ENCODE measurements at places on chromosomes 1 and 21. TPM values are rescaled to one million over a fixed set of nuclear protein-coding genes. Genes with fewer than 3 reads are reported as not detected.

Gene AUNIP
- total RNA-seq = 2.8 TPM

Gene CD48
- total RNA-seq = 9.2 TPM

Gene FHL3
- total RNA-seq = 0.58 TPM

Gene AMY1B
- not detected for total RNA-seq

Gene MRPS6
- total RNA-seq = 59.8 TPM

Gene LHX8
- not detected for total RNA-seq

Gene BATF3
- total RNA-seq = 1.1 TPM

Gene HHAT
- total RNA-seq = 2.9 TPM

Gene RO60
- 50.9 TPM for total RNA-seq

Gene PLPPR5
- total RNA-seq = 2.0 TPM

GRCh38 chr1:4964634-4965345 is 310.4 kb downstream of the AJAP1 start:
- DNase-seq = no peak
- H3K4me1 ChIP-seq = no peaks in the 10 kb centered on the region
- no peaks in the 10 kb centered on the region for H3K27me3 ChIP-seq
- no peak overlapping the region for H3K4me3 ChIP-seq

- DNase-seq = peak; percentile 71
- no peaks in the 10 kb centered on the region for H3K27me3 ChIP-seq
- H3K4me3 ChIP-seq = peak overlapping the region; percentile 53
- peak overlapping the region; percentile 81 for H3K27ac ChIP-seq
- H3K4me1 ChIP-seq = peaks cover 58% of the 10 kb centered on the region
Observed at GRCh38 chr1:64505944-64506655, 36.2 kb downstream of the CACHD1 start.

- no peak overlapping the region for H3K27ac ChIP-seq
- peaks cover 10% of the 10 kb centered on the region for H3K36me3 ChIP-seq
- no peak for DNase-seq
- H3K4me1 ChIP-seq = no peaks in the 10 kb centered on the region
- no peak overlapping the region for H3K4me3 ChIP-seq
- H3K27me3 ChIP-seq = no peaks in the 10 kb centered on the region
Observed at GRCh38 chr1:151773702-151774101, 10.4 kb upstream of the MRPL9 start.

DNA sequence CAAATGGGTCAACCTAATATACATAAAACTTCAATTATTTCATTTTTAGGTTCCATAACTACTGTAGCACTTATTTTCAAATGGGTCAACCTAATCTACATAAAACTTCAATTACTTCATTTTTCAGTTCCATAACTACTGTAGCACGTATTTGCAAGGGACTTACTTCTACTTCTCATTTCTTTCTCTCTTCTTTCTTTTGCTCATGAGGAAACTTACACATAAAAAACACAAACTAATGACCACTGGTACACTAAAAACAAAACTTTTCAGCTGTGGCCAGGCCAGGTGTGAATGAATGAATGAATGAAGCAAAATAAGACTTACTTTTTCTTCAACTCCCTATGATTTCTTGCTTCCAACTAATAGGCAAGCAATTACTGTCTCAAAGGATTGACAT is 11.7 kb downstream of the SYDE2 start:
- H3K27ac ChIP-seq = no peak overlapping the region
- no peak overlapping the region for H3K4me3 ChIP-seq
- DNase-seq = no peak

GRCh38 chr1:10824821-10825540 is 28.5 kb upstream of the CASZ1 start:
- H3K4me3 ChIP-seq = no peak overlapping the region
- H3K4me1 ChIP-seq = no peaks in the 10 kb centered on the region
- H3K27me3 ChIP-seq = peaks cover 21% of the 10 kb centered on the region
- H3K27ac ChIP-seq = no peak overlapping the region
- DNase-seq = peak; percentile 58

- peaks cover 27% of the 10 kb centered on the region for H3K4me1 ChIP-seq
- H3K27me3 ChIP-seq = no peaks in the 10 kb centered on the region
- no peak for DNase-seq
- H3K27ac ChIP-seq = no peak overlapping the region
Observed at GRCh38 chr1:66446261-66447001, 87.5 kb upstream of the SGIP1 start.

GRCh38 chr1:31712630-31713029 is 8.8 kb upstream of the COL16A1 start:
- peaks cover 53% of the 10 kb centered on the region for H3K4me1 ChIP-seq
- no peaks in the 10 kb centered on the region for H3K36me3 ChIP-seq
- peak overlapping the region; percentile 49 for H3K27ac ChIP-seq
- no peak overlapping the region for H3K4me3 ChIP-seq
- H3K27me3 ChIP-seq = no peaks in the 10 kb centered on the region

DNA sequence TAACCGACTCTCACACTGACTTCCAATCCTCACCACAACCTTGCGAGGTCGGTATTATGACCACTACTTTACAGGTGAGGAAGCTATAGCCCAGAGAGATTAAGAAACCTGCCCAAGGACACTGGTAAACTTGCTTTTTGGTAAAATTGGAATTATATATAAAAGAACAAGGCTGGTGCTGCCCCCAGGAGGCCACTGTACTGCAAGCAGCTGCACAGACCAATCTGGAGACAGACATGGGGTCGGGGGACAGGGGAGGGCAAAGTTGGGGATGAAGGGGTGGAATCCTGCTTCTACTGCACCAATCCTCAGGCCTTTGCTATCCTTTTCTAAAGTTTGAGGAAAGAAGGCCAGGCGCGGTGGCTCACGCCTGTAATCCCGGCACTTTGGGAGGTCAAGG is 280.8 kb downstream of the SPATA17 start:
- DNase-seq = no peak
- H3K4me1 ChIP-seq = no peaks in the 10 kb centered on the region
- no peak overlapping the region for H3K4me3 ChIP-seq
- no peaks in the 10 kb centered on the region for H3K27me3 ChIP-seq

- no peaks in the 10 kb centered on the region for H3K36me3 ChIP-seq
- DNase-seq = no peak
- no peaks in the 10 kb centered on the region for H3K27me3 ChIP-seq
- no peak overlapping the region for H3K4me3 ChIP-seq
Observed at GRCh38 chr1:192564099-192564498, 11.5 kb upstream of the RGS1 start.

- H3K36me3 ChIP-seq = no peaks in the 10 kb centered on the region
- H3K4me1 ChIP-seq = no peaks in the 10 kb centered on the region
- no peaks in the 10 kb centered on the region for H3K27me3 ChIP-seq
- H3K4me3 ChIP-seq = no peak overlapping the region
Observed at GRCh38 chr1:168365719-168366479, 85.2 kb downstream of the TBX19 start.

- no peaks in the 10 kb centered on the region for H3K36me3 ChIP-seq
- no peak for DNase-seq
- H3K27ac ChIP-seq = no peak overlapping the region
- no peaks in the 10 kb centered on the region for H3K27me3 ChIP-seq
- H3K4me3 ChIP-seq = no peak overlapping the region
Observed at GRCh38 chr1:218394989-218395388, 49.9 kb downstream of the TGFB2 start.

DNA sequence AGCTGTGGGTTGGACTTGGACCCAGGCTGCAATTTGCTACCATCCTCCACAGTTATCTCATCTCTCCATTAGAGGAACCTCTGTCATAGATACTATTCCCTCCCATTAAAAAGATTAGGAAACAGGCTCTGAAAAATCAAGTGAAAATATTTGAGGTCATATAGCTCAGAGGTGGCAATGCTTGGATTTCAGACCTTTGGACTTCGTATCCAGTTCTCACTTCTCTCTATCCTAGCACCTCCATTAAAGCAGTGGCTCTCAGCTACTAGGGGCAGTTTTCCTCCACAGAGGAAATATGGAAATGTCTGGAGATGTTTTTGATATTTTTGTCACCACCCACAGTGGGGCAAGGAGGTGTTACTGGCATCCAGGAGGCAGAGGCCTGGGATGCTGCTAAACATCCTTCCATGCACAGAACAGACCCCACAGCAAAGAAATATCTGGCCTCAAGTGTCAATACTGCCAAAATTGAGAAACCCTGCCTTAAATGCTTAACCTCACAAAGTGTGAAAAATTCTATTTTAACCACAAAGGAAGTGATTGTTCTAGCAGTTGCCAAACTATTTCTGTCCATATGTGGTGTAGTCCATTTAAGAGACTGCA is 54.1 kb downstream of the C8A start:
- peaks cover 18% of the 10 kb centered on the region for H3K4me1 ChIP-seq
- DNase-seq = no peak
- no peaks in the 10 kb centered on the region for H3K27me3 ChIP-seq
- no peaks in the 10 kb centered on the region for H3K36me3 ChIP-seq

DNA sequence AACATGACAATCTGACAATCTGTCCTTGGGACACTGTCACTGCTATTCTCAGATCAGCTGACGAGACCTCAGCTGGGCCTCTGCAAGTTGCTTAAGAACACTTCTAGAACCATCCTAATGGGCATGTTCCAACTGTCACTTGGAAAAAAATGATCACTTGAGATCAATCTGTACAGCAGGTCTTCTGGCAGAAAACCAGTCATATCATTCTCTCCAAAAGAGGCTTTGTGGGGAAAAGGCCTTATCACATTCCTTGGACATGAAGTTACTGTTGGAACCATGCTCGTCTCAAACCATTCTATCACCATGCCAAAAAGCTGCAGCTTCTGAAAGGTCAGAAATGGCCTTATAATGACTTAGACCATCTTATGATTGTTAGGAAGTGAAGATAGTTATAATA is 744.2 kb downstream of the USP25 start:
- no peak overlapping the region for H3K27ac ChIP-seq
- peak; percentile 49 for DNase-seq
- no peak overlapping the region for H3K4me3 ChIP-seq
- no peaks in the 10 kb centered on the region for H3K4me1 ChIP-seq
- no peaks in the 10 kb centered on the region for H3K27me3 ChIP-seq

GRCh38 chr1:217342105-217342504 is 288.8 kb downstream of the GPATCH2 start:
- H3K27ac ChIP-seq = no peak overlapping the region
- H3K36me3 ChIP-seq = no peaks in the 10 kb centered on the region
- DNase-seq = no peak
- H3K27me3 ChIP-seq = no peaks in the 10 kb centered on the region
- H3K4me3 ChIP-seq = no peak overlapping the region

DNA sequence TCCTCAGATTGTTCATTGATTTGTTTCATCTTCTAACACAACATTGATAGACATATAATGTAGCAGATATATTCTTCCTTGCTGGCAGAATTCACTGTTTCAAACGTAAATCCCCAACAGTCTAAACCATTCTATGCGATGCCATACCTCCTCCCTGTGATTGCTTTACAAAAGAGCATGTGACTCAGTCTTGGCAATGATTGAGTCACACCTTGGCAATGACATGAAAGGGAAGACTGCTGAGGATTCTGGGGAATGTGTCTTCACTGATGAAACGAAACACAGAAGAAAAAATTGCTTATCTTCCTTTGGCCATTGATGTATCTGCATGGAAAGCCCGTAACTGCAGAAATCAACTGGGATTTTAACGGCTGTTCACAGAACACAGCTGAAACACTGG is 409.6 kb upstream of the ZRANB2 start:
- no peak overlapping the region for H3K4me3 ChIP-seq
- no peaks in the 10 kb centered on the region for H3K4me1 ChIP-seq
- DNase-seq = no peak

DNA sequence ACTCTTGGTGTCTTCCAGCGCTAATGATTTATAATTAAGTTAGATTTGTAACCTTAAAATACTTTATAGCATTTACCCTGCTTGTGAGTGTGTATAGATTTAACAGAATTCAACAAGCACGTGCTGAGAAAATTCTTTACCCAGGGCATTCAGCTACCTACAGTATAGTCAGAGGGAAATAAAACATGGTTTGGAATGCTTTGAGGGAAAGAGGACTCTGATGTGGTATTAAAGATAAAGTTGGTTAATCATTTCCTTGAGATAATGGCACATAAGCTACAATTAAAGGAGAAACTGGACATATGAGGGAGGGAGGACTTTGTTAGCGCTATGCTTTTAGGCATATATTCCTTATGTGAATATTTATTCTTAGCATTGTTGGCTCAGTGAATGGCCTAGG is 26.4 kb upstream of the IL12RB2 start:
- H3K27ac ChIP-seq = no peak overlapping the region
- H3K4me3 ChIP-seq = no peak overlapping the region
- DNase-seq = peak; percentile 64

- no peak overlapping the region for H3K4me3 ChIP-seq
- no peaks in the 10 kb centered on the region for H3K36me3 ChIP-seq
- no peaks in the 10 kb centered on the region for H3K27me3 ChIP-seq
- H3K4me1 ChIP-seq = peaks cover 12% of the 10 kb centered on the region
- H3K27ac ChIP-seq = no peak overlapping the region
Observed at GRCh38 chr1:240245629-240246020, 153.9 kb downstream of the FMN2 start.

GRCh38 chr1:154418923-154419619 is 13.9 kb downstream of the IL6R start:
- H3K4me3 ChIP-seq = peak overlapping the region; percentile 14
- no peak for DNase-seq
- no peaks in the 10 kb centered on the region for H3K36me3 ChIP-seq
- H3K4me1 ChIP-seq = peaks cover 100% of the 10 kb centered on the region
- peak overlapping the region; percentile 90 for H3K27ac ChIP-seq
- H3K27me3 ChIP-seq = no peaks in the 10 kb centered on the region

DNA sequence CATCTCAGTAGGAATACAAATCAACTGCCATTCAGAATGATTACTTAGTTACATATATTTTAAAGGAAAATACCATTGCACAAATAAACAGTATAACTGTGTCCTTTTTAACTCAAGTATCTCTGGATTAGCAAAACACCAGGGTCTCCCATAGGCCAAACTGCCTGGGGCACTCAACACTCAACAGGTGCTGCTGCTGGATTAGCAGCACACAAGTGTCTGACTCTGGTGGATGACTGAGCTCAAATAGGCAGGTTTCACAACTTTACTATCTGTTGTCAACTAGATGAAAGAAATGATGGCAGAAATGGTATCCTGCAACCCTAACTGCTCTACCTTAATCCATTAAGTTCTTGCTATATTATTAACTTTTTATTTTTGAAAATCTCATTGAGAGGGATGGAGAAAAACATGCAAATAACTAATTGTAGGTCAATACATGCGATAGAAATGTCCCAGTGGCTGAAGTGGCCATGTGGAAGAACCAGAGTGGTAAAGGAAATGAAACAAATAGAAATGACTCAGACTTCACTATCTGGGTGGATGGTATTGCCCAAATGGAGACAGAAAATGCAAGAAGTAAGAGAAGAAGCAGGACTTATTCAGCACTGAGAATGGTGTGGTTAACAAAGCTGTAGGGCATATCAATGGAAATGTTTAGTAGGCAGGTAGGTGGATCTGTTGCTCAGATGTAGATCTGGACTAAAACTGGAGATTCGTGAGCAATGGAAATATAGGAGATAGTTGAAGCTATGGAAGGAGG is 90.8 kb upstream of the CCDC190 start:
- DNase-seq = no peak
- no peaks in the 10 kb centered on the region for H3K27me3 ChIP-seq
- H3K27ac ChIP-seq = no peak overlapping the region
- no peaks in the 10 kb centered on the region for H3K36me3 ChIP-seq
- no peak overlapping the region for H3K4me3 ChIP-seq

GRCh38 chr1:153431427-153431826 is 15.1 kb downstream of the S100A7A start:
- H3K4me1 ChIP-seq = no peaks in the 10 kb centered on the region
- no peak for DNase-seq
- H3K36me3 ChIP-seq = no peaks in the 10 kb centered on the region
- H3K4me3 ChIP-seq = no peak overlapping the region
